ENCODE measurements at places on chromosomes 3 and 15.
A peak's percentile ranks its signal among the peaks of the same experiment; 100 is the strongest.

DNA sequence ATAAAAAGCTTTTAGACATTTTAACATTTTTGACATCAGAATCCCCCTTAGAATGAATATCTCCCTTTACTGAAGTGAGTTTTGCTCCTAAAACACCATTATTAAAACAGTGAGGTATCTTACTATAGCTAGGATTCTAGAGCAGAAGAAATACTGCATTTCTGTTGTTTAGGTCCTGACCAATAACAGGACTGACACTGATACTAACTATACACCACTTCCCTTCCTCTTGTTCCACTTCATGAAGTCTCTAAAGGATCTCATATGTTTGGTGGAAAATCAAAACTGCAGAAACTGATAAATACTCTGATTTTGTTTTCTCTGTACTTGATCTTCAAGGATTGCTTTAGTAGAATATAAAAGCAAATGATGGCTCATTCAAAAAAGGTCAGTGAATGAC, 230.7 kb downstream of the SUCLG2 start:
- no peak for DNase-seq

DNA sequence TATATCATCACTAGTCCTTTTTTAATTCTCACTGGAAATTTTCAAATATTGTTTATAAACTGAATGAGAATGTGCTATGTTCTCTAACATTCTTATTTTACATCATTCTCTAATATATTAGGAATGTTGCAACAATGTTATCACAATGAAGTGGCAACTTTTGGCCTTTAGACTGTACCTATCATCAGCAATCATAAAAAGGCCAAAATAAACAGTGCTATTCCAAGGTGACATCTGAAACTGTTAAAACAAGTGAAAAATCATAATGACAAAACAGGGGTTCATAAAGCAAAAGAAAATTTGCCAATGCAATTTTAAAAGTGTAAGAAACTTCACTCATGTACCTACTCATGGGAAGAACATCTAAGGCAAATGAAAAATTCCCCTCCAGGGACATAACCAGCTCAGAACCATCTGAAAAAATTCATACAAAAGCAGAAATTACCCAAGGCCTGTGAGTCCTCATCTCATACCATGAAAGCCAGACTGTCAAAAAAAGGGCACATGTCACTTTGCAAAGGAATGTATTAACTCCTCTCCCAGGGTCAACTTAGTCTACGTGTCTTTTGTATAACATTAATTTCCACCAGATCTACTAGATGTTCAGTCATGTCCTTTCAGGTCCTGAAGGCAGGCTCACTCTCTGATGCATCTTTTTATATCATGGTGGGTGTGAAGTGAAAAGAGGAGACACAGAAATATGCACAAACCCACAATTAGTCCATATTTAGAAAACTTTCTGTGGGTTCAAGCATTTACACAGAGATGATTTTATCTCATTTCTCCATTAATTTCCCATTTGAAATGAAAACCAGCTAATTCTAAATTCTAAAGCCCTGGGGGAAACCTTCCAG, 211.9 kb downstream of the CBLB start:
- DNase-seq = no peak

GRCh38 chr15:60751985-60752952, 273.3 kb upstream of the ICE2 start:
- DNase-seq = no peak

DNA sequence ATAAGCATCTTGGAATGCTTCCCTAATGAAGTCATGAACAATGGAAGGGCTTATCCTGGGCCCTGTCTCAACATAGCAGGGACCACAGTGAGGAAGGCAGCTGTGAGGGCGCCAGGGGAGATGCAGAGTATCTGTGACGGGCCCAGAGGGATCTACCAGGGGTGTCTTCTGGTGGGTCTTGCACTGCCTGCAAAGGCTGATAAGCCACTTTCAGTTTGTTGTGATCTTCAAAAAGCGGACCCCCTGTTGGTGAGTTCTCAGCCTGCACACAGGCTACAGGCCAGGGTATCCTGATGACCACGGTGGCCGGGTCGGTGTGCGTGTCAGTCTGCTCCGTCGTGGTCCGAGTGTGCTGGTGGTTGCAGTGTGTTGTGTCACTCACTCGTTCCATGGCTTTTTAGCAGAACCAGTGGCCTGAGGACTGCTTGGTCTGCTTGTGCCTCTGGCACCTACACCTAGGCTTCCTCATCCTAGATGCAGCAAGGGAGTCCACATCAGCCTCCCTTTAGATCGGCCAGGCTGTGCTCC, 46.8 kb downstream of the CHDH start:
- no peak for DNase-seq

DNA sequence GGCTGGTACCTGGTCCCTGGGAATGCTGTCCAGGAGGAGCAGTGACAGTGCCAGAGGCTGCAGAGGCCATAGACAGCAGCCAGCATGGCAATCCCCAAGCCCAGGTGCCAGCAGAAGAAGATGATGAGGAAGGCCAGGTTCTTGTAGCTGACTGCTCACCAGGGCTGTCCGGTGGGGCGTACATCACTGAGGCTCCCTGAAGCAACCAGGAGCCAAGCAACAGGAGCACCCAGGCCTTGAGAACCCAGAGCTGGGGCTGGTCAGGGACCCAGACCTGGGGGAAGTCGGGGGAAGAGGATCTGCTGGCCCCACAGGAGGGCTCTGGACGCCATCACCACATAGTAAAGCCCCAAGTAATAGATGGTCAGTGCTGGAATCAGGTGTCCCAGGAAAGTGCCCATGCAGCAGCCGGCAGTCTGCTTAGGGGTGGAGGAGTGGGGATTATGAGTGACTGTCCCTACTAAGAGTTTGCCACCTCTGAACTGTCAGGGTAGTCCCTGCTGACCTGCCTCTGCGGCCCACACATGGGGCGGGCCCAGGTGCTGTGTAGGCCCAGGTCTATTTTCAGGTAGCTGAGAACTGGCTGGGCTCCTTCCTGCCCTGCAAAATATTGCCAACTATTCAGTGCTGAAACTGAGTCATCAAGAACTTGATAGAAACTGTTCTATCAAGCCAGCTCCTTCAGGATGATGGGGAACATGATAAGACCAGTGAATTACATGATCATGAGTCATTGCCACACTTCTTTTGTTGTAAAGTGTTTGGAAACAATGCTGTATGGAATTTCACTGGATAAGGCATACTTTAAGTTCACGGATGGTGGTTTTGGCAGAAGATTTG, 68.7 kb downstream of the CHRD start:
- DNase-seq = no peak

- DNase-seq = no peak
Measured at GRCh38 chr15:63606308-63606707, 9.1 kb downstream of the FBXL22 start.

DNA sequence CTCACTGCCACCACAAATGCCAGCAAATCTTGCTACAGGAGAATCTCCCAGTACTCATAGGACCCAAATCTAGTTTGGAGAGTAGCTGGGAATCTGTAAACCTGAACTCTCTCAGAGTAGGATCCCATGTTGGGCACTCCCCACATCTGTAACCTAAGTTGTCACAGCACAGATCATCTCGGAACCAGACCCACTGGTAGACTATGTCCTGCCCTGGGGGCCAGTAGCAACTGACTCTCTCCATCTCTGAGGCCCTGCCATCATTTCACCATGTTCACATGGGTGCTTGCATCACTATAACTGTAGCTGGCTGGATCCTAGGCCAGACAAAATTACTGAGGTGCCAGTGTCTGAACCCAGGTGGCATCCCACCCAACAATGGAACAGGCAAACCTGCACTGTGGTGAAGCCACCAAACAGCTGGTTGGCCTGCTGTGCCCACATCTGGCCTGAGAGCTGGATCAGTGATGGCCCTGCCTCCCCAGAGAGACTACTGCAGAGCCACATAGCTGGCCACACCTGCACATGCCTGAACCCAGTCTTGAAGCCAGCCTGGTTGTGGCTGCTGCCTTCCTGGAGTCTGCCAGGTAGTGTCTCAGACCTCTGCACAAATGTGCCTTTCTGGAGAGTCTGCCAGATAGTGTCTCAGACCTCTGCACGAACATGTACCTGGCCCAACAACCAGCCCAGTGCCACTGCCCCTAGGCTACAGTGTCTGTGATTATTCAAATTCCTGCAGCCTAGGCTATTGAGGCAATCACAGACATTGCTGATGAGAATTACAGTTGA, 82.0 kb downstream of the ISL2 start:
- DNase-seq = no peak

GRCh38 chr3:112904786-112905185, 58.1 kb upstream of the CD200R1L start:
- DNase-seq = no peak

- DNase-seq = no peak
Measured at GRCh38 chr3:133301731-133302130, 98.1 kb upstream of the BFSP2 start.

- DNase-seq = no peak
Measured at GRCh38 chr15:72902245-72902918, 118.8 kb upstream of the ADPGK start.

DNA sequence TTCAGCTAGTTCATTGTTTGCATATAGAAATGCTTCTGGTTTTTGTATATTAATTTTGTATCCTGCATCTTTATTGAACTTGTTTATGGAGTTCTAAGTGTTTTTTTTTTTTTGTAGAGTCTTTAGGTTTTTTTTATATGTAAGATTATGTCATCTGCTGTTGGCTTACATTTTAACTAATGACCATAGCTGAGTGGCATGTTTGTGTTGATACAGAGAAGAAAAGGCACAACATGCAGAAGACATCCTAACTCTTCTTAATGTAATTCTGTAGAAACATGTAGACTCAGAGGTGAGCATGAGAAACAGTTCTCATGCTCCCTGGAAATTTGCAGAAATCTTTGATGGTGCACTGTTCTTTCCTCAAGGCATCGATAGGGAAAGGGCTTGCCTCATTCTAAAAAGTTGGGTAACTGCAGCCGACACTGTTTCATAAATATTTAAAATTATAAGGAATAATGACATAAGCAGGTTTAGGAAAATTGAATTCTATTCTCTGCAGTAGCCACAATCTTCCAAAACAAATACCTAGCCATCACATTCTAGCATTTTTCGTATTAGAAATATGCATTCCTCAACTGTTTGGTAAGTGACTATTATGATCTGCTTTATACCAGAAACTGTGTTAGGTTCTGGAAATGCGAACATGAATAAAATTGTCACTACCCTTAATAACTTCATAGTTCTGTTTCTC, 499.6 kb upstream of the KCNMB2 start:
- DNase-seq = no peak

DNA sequence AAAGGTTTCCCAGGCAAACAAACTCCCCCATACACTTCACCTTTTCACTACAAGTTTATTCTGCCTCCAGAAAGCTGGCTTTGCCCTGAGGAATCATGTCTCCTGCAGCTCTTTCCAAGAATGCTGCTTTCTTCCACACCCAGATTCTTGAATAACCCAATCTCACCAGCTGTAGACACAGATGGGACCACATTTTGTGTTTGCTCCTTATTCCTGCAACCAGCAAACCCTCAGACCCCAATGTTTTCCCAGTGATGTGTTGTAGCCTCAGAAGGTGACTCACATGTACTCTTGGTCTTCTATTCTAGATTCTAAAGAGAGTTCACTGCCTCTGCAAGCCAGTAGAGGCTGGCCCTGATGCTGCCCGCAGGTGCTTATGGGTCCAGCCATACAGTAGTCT, 23.6 kb upstream of the TRIM59 start:
- DNase-seq = no peak

DNA sequence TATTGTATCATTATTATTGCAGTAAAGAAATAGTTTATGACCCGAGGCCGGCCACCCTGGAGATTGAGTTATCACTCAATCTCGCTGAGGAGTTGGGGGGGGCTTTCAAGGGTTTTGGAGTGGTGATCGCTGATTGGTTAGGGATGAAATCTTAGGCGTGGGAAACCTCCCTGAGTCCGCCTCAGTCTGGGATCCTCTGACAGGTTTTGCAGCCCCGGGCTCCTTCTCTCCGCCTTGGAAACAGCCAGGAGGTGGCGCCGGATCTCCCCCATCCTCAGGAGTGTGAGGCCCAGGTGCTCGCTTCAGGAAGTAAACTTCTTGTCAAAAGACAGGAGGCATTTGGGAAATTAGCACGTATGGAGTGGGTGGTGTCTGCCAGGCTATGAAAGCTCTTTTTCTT, 41.1 kb upstream of the SEC61A1 start:
- DNase-seq = peak; percentile 96

DNA sequence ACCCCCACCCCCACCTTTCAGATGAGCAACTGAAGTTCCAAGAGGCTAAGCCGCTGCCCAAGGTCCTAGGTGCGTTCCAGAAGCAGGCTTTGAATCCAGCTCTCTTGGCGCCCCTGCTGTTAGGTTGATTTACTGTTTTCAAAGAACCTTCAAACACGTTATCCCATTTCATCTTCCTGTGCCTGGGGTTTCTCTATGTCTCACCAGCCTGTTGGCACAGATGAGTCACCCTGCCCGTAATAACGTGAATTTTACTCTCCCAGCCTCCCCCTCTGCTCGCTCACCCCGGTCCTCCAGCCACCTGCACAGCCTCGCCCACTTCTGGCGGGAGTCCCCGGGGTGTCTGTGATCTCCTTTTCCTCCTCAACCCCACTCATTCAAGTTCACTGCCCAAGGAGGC, 13.0 kb upstream of the TSEN2 start:
- DNase-seq = no peak

GRCh38 chr3:152589644-152590043, 245.3 kb upstream of the P2RY1 start:
- DNase-seq = no peak

- DNase-seq = no peak
Measured at GRCh38 chr3:129723558-129724324, 117.3 kb upstream of the PLXND1 start.

DNA sequence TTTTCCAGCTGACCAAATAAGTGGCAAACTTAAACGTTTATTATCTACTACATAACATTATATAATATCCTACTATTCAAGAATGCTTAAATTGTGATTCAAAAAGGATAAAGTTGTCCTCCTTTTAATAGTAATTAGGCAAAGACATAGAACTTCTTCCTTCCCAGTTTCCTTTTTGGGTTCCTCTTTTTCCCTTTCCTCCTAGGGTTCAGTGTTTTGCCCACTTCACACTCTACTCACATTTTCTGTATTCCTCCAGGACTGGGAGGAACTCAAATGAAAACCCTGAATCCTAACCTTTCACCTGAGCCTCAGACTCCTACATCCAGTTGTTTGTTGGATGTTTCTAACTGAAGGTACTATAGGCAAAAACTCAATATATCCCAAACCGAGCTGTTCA, 132.5 kb downstream of the PEAK1 start:
- no peak for DNase-seq

DNA sequence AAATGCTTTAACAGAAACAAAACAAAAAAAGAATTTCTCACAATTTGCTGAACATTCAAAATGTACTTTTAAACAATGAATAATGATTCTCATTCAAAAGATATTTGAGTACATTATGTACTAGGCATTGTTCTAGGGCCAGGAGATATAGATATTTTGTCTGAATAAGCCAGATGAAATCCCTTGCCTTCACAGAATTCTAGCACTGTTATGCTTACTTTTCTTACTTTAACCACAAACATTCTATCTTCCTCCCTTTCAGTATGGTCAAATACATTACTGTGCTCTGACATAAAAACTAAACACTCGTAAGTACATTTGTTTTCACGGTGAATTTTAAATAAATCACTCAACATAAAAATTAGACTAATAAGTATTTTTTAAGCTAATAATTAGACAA, 116.7 kb downstream of the ADAM10 start:
- DNase-seq = no peak
